ENCODE measurements at places on chromosomes 2 and 18. TPM values are rescaled to one million over a fixed set of nuclear protein-coding genes. Genes with fewer than 3 reads are reported as not detected.

The CABYR gene
- 1.3 TPM for total RNA-seq

The IGFBP2 gene
- total RNA-seq = 82.8 TPM

The TRIM43 gene
- total RNA-seq = not detected

The RSAD2 gene
- total RNA-seq = 10.7 TPM

The KIAA2012 gene
- 1.4 TPM for total RNA-seq

The GPR45 gene
- not detected for total RNA-seq

The RIT2 gene
- not detected for total RNA-seq

The ICA1L gene
- total RNA-seq = 3.4 TPM

The IL36B gene
- not detected for total RNA-seq

The AFG3L2 gene
- total RNA-seq = 46.5 TPM

The LCLAT1 gene
- 21.9 TPM for total RNA-seq

The RAB3GAP1 gene
- 30.9 TPM for total RNA-seq

The DLGAP1 gene
- 3.3 TPM for total RNA-seq

The OSBPL6 gene
- total RNA-seq = 4.6 TPM

The MYCN gene
- not detected for total RNA-seq

The RNF152 gene
- total RNA-seq = 24.0 TPM

The ALPI gene
- total RNA-seq = not detected

The WNT6 gene
- total RNA-seq = 4.2 TPM

The RELCH gene
- total RNA-seq = 35.1 TPM

The HAAO gene
- 4.9 TPM for total RNA-seq
